EH (cell line): ENCODE measurements at places on chromosomes 12 and 14.

- DNase-seq, result peak; percentile 59
These were observed 48.5 kb downstream of the BAZ1A start for GRCh38 chr14:34826661-34827060.

GRCh38 chr12:45008211-45008610, 42.7 kb downstream of the DBX2 start:
- DNase-seq, result no peak

- DNase-seq, result no peak
These were observed 53.7 kb downstream of the CCDC88C start for GRCh38 chr14:91363776-91364523.

DNA sequence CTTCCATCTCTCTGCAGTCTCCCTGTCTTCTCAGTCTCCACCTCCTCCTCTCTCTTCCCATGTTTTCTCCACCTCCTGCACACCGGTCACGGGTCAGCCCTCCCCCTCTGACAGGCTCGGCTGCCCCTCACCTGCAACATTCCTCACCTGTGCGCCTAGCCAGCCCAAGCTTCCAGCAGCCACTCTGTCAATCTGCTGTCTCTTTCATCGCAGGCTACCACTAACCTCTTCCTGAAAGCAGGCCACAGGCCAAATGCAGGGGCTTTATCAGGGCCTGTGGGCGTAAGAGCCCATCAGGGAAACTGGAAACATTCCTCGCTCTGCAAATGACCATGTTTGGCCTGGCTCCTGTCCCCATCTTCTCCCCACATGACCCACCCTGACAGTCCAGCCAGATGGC, 34.5 kb downstream of the CMKLR1 start:
- DNase-seq, result no peak

- peak; percentile 7 for DNase-seq
These were observed 51.0 kb downstream of the WDHD1 start for GRCh38 chr14:54975856-54976255.

DNA sequence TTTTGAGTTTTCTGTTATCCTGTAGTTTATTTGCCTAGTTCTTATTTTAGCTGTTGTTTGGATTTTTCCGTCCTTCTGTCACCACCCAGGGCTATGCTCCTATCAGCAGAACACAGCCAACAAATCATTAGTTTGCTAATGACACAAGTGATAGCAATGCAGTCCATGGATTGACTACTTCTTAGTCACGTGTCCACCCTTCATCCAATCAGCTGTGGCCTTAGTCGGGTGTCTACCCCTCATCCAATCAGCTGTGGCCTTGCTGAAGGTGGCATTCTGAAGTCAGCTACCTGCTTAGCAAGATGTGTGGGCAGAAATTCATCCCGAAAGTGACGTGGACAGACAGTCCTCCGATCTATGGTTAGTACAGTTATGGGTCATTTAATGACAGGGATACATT, 182.3 kb downstream of the GALC start:
- DNase-seq, result no peak

GRCh38 chr14:36515896-36516718, 3.9 kb downstream of the NKX2-1 start:
- no peak for DNase-seq

DNA sequence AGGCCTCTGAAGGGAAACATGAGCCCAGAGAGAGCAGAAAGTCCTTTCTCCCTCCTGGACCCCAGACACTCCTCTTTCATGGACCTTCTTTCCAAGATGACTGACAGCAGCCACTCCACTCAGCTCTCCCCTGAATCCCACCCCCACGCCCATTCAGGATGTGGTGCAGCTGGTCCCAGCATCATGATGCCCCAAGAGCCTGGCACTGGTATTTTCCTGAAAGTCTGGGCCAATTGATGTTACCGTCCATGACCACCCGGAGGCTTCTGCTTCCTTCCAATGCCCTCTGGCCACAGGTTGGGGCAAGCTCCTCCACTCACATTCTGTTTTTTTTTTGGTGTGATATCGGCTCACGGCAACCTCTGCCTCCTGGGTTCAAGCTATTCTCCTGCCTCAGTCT, 112.6 kb downstream of the CALM1 start:
- no peak for DNase-seq

DNA sequence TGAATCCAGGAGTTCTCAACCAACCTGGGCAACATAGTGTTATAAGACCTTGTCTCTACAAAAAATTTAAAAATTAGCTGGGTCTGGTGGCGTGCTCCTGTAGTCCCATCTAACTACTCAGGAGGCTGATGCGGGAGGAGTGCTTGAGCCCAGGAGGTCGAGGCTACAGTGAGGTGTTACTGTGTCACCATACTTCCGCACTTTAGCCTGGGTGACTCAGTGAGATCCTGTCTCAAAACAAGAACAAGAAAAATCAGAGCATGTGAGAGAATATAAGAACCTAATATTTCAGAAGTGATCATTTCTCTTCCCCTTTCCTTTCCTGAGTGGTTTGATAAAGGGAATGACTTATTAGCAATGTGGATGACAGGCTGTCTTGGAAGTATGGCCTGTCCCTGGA, 9.5 kb downstream of the TRAF3 start:
- DNase-seq, result no peak

DNA sequence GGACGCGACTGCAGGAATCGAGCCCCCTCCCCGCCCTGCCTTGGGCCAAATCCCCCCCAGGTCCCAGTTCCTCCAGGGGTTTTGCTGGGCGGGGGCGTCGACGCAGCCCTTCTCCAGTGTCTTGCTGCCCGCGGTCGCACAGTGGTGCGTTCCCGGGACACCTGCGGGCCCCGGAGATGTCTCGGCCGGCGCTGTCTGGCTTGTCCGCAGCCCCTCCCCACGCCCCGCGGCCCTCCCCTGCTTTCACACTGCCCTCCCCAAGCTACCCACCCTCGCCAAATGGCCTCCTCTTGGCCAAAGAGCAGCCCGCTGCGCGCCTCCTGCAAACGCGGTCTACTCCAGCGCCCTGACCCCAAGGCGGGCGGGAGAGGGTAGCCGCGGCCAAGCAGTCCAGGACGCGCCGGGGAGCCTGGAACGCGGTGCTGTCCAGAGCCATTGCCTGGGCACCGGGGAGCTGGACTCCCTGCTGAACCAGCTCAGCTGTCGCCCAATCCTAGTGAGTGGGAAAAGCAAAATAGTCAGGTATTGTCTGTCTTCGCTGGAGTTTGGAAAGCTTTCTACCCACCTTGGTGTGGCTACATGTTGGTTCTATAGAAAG, 122.0 kb downstream of the AACS start:
- DNase-seq, result peak; percentile 3

- no peak for DNase-seq
These were observed 138.6 kb downstream of the RPS29 start for GRCh38 chr14:49447540-49448107.

- DNase-seq, result no peak
These were observed 20.7 kb upstream of the FRMD6 start for GRCh38 chr14:51630987-51631386.

- no peak for DNase-seq
These were observed 40.6 kb downstream of the CHGA start for GRCh38 chr14:92963301-92964123.

- no peak for DNase-seq
These were observed 49.9 kb downstream of the ITPR2 start for GRCh38 chr12:26783131-26783526.

DNA sequence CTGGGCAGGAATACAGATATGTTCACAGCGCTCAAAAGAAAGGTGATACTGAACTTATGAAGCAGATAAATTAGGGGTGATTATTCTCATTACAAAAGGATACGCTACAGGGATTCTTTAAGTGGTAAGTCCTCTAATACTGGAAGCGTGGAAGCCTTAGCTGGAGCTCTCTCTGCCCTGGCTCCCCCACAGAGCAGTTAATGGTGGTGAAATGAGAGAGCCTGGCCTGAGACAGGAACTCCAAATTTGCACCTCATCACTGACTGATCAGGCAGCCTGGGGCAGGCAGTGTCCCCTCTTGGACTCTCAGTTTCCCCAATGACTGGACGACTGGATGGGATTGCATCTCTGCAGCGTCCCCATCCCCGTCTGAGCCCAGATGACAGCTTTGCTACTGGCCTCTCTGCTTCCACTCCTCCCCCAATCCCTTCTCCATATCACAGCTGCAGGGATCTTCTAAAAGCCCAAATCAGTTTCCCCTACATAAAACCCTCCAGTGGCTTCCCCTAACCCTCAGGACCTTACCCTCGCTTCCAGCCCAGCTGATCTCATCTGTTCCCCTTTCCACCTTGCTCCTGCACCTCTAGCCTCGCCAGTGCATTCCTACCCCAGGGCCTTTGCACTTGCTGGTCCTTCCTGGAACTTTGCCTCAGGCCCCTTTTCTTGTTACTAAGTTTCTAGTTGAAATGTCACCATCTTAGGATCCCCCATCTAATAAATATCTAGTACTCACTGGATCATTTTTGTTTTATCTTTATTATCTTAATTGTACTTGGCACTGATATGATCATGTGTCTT, 171.7 kb upstream of the LHX5 start:
- no peak for DNase-seq

DNA sequence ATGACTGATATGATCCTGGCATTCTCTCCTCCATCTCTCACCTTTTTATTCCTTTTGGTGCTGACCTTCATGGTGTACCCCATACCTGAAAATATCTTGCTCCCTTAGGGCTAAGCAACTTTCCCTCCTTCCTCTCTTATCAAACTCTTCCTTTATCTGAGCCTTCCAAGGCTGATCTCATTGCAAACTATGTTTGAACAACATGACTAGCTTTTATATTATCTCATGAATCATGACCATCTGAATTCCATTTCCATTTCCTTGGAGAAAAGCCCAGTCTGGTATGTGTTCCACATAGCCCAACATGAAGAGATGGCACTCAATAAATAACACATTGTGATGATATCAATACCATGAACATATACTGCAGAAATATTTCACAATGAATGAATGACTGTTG, 111.6 kb downstream of the TSPAN8 start:
- DNase-seq, result no peak

GRCh38 chr14:24840204-24840893, 206.4 kb upstream of the GZMB start:
- peak; percentile 65 for DNase-seq

- no peak for DNase-seq
These were observed 269.6 kb downstream of the ZFP36L1 start for GRCh38 chr14:68523326-68523610.

DNA sequence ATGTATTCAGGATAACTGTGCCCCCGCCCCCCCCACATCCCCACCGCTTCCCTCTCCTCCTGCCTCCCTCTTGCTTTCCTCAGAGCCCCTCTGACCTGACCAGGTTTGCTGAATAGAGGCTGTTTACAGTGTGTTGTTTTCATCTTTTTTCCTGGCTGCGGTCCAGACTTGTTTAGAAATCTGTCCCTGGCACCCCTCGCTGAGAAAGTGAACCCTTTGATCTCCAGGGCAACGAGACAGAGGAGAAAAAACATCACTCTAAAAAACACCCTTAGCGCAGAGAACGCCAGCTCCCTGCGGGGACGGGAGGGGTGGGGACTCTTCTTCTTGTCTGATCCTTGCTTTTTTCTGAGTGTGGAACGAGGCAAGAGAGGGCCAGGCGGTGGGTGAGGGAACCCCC, 22.5 kb downstream of the SDS start:
- no peak for DNase-seq

- no peak for DNase-seq
These were observed 9.1 kb downstream of the ADSS1 start for GRCh38 chr14:104732931-104733681.

DNA sequence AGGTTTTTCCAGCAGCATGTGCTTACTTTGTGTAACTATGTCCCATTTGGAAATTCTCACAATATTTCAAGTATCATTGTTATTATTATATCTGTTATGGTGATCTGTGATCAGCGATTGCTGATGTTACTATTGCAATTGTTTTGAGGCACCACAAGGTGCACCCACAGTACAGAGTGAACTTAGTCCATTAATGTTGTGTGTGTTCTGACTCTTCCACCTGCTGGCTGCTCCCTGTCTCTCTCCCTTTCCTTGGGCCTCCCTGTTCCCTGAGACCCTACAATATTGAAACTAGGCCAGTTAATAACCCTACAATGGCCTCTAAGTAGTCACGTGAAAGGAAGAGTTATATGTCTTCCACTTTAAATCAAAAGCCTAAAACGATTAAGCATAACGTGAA, 153.9 kb downstream of the PIK3C2G start:
- no peak for DNase-seq

- peak; percentile 95 for DNase-seq
These were observed 12.7 kb downstream of the BDKRB1 start for GRCh38 chr14:96268431-96269358.

GRCh38 chr12:212415-212714, 1.6 kb downstream of the SLC6A12 start:
- DNase-seq, result no peak

DNA sequence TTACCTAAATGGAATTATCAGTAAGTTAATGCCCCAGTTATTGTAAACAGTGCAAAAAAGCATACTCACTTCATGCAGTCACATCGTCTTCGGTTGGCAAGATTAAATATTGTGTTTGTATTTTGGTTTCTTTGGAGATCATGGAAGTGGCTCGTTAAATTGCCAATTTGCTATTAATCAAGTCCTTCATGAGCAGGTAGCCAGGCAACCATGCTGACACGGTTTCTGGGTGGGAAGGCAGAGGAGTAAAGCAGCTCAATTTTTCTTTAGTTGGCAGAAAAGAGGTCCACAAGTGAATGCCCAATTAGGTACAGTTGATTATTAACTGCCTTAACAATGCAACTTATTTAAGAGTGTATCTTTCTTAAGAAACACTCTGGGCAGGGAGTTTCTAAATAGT, 43.9 kb downstream of the PPP4R3A start:
- DNase-seq, result no peak

DNA sequence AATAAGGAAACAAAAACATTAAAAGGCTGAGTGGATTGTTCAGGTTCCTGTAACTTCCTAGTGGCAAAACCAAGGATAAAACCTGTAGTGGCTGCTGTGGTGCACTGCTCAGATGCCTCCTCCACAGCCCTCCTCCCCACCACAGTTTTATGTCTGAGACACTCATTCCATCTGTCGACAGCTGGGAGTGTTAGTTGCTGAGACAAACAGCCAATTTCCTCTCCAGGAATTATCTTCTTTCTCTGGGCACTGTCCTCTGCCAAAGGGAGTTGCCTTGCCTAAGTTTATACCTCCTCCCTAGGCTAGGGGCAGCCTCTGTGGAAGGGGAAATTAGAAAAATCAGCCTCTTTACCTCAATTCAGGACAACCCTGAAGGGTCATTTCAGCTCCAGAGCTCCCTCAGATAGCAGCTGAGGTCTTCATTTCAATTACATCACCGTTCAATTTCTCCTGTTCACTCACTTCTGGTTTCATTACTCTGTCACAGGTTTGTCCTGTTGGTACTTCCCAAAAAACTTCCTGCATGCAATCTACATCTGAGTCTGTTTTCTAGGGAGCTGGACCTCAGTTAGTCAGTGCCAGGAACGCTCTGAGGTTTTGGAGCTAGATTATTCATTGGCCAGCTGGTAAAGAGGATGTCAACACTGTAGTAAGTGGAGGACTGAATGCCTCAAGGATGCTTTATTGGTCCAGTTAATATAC, 74.9 kb upstream of the ATP2B1 start:
- DNase-seq, result peak; percentile 60

DNA sequence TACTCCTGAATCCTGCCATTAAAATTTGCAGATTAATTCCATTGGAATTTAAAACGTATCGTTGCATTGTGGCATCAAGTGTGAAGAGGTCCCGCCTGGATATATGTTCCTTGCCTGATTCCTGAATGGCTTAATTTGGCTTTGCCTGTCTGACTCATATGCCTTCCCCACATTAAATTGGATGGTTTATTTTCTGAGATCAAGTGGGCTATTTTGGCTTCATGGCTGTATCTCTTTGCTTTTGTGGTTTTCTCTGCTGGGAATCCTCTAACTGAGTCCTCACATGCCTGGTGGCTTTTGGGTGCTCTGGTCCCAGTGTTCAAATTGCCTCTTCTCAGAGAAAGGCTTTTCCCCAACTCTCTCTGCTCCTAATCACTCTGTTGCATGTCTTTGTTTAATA, 127.9 kb upstream of the DYRK2 start:
- peak; percentile 68 for DNase-seq

- DNase-seq, result no peak
These were observed 652 bp downstream of the SART3 start for GRCh38 chr12:108560321-108560721.
